ENCODE measurements at places on chromosomes 12 and 14. TPM values are rescaled to one million over a fixed set of nuclear protein-coding genes. Genes with fewer than 3 reads are reported as not detected.

DNA sequence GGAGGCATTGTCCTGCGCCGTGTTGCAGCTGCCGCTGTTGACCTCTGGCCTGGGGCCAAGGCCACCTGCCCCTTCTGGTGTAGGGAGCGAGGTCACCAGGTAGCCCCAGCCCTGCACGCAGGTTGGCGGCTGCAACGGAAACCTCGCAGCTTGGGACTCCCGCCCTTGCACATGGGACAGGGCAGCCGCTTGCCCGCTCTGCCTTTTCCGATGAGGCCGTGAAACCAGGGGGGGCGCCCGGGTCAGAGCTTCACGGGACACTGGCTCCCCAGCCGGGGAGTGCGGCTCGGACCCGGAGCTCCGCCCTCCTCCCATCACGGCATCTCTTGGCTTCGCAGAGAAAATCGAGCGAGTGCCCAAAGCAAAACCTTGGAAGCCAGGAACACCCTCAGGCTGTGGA is 25.4 kb downstream of the DNAH10 start:
- DNase-seq: no peak

DNA sequence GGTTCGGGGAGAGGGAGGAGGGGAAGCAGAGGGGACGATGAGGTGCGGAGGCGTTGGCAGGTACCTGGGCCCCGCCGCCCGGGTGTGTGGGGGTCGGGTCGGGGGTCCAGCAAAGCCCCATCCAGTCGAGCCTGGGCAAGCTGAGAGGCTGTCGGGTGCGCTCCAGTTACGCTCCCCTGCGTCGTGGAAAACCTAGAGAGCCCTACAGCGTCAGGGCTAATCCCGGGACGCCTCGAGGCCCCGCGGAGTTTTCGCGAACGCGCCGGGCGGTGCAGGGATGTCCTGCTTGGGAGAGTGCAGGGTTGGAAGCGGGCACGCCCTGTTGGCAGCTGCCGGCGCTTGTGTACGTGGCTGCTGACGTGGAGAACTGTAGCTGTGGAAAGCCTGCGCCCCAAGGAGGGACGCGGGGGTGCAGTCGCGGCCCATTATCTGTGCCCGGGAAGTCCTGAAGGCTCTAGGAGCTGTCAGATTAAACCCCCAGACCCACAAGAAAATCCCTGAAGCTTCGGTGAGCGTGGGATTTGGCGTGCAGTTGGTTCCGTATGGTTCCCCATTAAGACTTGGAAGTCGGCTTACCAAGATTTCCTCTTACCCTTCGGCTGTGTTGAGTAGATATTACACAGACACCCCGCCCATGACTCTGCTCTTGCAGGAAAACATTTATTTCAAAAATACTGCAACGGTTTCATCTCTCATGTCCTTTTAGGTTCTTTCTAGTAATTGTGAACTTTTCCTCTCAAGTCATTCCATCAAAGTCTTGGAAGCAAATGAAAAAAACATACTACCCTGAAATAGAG is 11.3 kb upstream of the SLC38A2 start:
- no peak for DNase-seq

- no peak for DNase-seq
These were observed 30.3 kb downstream of the TTC7B start for GRCh38 chr14:90785876-90786450.

The RFC5 gene
- total RNA-seq: 34.4 TPM

GRCh38 chr14:76351941-76352340 is 24.0 kb upstream of the ESRRB start:
- DNase-seq: no peak

DNA sequence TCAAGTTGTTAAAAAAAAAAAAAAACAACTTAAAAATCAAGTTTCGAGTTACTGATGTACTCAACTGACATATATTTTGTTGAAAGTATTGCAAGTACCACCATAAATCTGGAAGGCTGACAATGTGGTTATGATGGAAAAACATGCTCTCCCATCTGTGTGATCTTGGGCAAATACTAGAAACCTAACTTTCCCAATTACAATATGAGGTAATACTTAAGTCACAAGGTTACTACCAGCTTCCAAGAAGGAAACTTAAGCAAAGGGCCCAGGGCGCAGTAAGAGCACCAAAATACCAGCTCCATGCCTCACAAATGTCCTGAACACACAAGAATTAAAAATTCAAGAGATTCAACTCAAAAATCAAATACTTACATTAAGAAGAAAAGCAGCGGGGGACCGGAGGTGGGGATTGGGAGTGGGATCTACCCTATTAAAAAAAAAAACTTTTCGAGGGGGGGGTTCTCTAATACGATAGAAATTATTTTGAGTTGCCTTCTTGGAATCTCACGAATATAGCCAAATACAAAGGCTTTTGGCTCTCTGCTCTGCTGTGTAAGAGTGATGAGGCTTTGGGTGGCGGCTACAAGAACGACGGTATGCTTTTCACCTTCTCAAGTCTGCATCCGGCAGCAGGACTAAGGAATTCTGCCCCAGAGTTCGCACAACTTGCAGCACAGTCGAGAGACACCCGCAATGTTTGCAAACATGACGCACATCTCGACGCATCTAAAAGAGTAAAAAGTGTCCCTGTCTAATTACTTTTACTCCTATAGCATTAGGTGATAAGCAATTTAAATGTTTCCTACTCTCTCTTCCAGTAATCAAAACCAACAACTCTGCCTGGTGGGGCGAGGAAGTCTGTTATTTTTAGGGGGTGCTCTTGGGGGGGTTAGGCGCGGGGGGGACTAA is 1.1 kb downstream of the SAV1 start:
- no peak for DNase-seq

GRCh38 chr14:103688906-103689902 is 26.0 kb downstream of the XRCC3 start:
- DNase-seq: no peak

The GOLGA3 gene
- total RNA-seq: 33.4 TPM

The HOXC4 gene
- total RNA-seq: not detected

The ACACB gene
- 12.9 TPM for total RNA-seq

DNA sequence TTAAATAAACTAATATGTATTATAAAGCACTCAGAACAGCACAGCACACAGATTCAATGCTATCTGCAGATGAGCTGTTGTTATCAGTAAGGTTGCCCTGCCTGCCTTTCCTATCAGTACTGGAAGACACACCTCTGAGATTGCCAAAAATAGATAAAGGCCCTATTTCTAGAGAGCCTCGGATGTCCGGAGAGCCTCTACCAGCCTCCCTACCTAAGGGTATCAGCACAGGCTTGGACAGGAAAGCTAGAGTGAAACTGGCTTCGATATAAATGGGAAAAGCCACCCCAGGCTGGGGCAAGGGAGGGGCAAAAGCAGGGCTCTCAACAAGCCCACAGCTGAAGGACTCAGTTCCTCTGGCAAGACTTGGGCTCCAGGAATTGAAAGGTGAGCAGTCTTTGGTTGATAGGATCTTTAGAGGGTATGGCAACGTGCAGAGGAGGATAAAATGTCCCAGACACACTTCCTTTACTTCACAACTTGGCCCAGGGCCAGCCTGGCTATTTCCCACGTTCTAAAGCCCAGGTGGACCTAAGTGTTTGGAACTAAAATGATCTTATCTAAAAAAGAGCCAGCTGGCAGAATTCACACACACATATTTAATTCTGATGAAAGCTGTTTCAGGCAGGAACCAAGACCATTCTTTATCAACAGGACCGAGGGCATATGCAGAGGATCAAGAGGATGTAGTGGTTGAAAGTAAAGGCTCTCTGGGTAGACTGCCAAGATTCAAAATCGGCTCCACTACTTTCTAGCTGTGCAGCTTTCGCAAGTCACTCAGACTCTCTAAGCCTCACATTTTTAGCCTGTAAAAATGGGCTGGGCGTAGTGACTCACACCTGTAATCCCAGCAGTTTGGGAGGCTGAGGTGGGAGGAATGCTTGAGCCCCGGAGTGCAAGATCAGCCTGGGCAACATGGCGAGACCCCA is 37.8 kb upstream of the ITPR2 start:
- DNase-seq: no peak

The PDZRN4 gene
- total RNA-seq: not detected

- no peak for DNase-seq
These were observed 13.1 kb downstream of the PTPRR start for GRCh38 chr12:70907412-70907811.

DNA sequence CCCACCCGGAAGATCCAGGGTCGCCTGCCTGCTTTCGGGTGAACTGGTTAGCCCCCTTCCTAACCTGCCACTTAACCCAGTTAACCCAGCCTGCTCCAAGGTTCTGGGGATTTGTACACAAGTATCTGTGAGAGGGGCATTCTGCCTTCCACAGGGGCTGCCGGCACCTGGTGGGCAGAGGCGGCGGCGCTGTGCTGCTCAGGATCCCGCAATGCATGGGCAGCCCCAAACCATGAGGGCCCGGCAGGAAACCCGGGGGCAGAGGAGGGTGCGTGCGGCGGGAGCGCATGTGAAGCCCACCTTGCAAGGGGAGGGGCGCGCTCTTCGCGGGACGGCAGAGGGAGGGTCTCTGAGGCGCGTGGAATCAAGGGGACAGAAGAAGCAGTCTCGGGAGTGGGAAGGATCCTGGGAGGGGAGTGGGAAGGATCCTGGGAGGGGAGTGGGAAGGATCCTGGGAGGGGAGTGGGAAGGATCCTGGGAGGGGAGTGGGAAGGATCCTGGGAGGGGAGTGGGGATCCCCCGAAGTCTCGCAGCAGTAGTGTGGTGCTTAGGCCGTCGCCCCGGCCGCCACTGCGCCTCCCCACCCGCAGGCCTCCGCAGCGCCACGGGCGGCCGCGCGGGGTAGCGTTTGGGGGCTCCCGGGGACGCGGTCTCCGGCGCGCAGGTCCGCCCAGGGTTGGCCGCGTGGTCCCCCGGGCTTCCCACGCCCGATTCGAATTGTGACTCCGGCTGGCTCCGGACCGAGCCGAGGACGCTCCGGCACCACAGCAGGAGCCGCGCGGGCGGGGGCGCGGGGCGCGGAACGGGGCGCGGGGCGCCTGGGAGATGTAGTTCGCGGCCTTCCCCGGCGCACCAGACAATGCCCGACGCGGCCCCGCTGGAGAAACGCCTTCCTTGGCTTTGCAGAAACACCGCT is 4.9 kb upstream of the MTA1 start:
- no peak for DNase-seq

GRCh38 chr14:103491691-103492090 is 30.9 kb downstream of the CKB start:
- no peak for DNase-seq

- DNase-seq: peak; percentile 46
These were observed 29.5 kb downstream of the CEP170B start for GRCh38 chr14:104894331-104895206.

- no peak for DNase-seq
These were observed 1.9 kb downstream of the GNG2 start for GRCh38 chr14:51862176-51862796.

DNA sequence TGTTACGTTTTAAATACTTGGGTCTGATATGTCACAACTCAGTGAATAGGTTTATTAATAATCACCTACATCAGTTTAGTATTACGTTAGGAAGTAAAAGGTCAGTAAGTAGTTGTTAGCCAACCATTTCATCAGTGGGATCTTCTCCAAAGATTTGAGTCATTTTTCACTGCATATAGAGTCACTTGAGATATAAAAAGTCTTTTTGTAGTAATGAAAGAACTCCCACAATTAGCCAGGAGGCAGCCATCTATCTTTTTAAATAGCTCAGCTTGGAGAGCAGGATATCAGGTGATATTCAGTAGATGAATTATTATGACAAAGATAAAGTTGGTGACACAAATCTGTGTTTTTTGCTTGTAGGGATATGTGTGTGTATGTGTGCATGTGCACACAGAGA is 309.3 kb downstream of the PDZRN4 start:
- no peak for DNase-seq

DNA sequence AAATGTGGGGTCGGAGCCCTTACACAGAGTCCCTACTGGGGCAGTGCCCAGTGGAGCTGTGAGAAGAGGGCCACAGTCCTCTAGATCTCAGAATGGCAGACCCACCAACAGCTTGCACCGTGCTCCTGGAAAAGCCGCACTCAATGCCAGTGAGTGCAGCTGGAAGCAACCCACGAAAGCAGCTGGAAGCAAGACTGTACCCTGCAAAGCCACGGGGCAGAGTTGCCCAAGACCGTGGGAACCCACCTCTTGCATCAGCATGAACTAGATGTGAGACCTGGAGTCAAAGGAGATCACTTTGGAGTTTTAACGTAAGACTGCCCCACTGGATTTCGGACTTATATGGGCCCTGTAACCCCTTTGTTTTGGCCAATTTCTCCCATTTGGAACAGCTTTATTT is 12.3 kb downstream of the GTF2A1 start:
- DNase-seq: no peak

The AKAP3 gene
- total RNA-seq: 1.0 TPM
